ENCODE measurements at places on chromosomes 2 and 18. TPM values are rescaled to one million over a fixed set of nuclear protein-coding genes. Genes with fewer than 3 reads are reported as not detected.

DPYSL5 gene
- 0.74 TPM for total RNA-seq

DNA sequence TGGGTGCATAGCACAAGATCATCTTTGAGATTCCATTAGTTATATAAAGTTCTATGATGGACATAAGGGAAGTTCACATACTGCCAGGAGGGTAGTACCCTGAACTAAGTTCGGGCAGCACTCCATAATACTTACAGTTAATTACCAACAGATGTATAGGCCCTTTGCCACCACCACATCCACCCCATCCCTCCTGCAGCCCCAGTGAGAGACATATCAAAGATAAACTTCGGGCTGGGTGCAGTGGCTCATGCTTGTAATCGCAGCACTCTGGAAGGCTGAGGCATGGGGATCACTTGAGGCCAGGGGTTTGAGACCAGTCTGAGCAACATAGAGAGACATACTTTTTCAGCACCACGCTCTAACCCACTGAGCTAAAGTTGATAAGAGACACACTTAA, 46.4 kb upstream of the NPAS2 start:
- no peak for DNase-seq
- no peaks in the 10 kb centered on the region for H3K4me1 ChIP-seq
- H3K36me3 ChIP-seq = no peaks in the 10 kb centered on the region
- no peaks in the 10 kb centered on the region for H3K27me3 ChIP-seq
- H3K27ac ChIP-seq = no peak overlapping the region

ADD2 gene
- total RNA-seq = not detected

TDRD15 gene
- not detected for total RNA-seq

- H3K27me3 ChIP-seq = no peaks in the 10 kb centered on the region
- no peak for DNase-seq
- H3K4me1 ChIP-seq = peaks cover 17% of the 10 kb centered on the region
- no peak overlapping the region for H3K4me3 ChIP-seq
- H3K36me3 ChIP-seq = no peaks in the 10 kb centered on the region
Measured at GRCh38 chr2:163345795-163346573, 389.8 kb downstream of the FIGN start.

- no peak overlapping the region for H3K27ac ChIP-seq
- H3K36me3 ChIP-seq = peaks cover 12% of the 10 kb centered on the region
- H3K4me3 ChIP-seq = no peak overlapping the region
- DNase-seq = no peak
- H3K27me3 ChIP-seq = no peaks in the 10 kb centered on the region
Measured at GRCh38 chr2:162029287-162029901, 44.6 kb downstream of the DPP4 start.

CFAP65 gene
- total RNA-seq = 0.34 TPM

RPRM gene
- not detected for total RNA-seq

DNA sequence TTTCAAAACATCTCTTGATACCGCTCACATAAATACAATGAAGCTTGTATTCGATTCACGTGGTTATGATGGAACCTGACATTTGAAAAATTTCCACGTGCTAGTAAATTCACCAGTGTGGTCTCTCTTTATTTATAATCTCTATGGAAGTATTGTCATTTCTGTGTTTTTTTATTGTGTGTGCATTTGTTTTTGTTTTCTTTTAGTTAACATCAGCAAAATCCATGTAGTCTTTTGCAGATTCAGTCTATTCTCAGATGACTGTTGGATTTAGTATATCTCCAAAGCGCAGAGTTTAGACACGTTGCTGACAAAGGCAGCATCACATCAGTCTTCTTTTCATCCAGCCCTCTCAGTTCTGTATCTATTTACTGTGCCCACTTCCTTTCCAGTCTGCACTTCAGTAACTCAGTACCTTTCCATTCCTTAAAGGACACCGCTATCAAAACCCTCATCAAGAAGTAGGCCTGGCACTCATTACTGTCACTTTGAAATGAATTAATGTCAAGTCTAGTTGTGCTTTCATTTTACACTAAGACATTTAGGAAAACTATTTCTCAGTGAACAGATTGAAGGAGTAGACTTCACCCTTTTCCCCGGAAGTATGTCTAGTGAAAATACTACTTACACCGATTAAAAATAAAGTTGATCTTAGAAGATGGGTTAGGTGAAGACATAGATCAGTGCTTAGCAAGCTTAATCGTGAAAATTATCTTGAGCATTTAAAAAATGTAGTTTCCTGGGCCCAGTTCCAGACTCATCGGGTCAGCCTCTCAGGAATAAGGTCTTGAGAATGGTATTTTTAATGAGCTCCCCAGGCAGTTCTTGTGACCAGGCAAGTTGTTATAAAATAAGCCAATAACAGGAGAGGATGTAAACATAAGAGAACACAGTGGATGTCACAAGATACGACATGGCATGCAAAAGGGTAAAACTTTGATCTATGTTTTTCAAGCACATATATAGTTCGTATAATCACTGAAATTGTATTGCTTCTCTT, 506.8 kb upstream of the ZEB2 start:
- DNase-seq = no peak
- no peaks in the 10 kb centered on the region for H3K27me3 ChIP-seq
- no peaks in the 10 kb centered on the region for H3K36me3 ChIP-seq
- no peak overlapping the region for H3K27ac ChIP-seq

- no peak for DNase-seq
- H3K4me3 ChIP-seq = no peak overlapping the region
- no peaks in the 10 kb centered on the region for H3K4me1 ChIP-seq
- H3K27ac ChIP-seq = no peak overlapping the region
Measured at GRCh38 chr2:173493874-173494273, 139.2 kb downstream of the CDCA7 start.

- no peaks in the 10 kb centered on the region for H3K4me1 ChIP-seq
- H3K27me3 ChIP-seq = no peaks in the 10 kb centered on the region
- DNase-seq = no peak
Measured at GRCh38 chr2:45627911-45628310, 16.8 kb upstream of the SRBD1 start.

- peaks cover 25% of the 10 kb centered on the region for H3K4me1 ChIP-seq
- no peak for DNase-seq
Measured at GRCh38 chr2:42117923-42118753, 51.0 kb upstream of the EML4 start.

DNA sequence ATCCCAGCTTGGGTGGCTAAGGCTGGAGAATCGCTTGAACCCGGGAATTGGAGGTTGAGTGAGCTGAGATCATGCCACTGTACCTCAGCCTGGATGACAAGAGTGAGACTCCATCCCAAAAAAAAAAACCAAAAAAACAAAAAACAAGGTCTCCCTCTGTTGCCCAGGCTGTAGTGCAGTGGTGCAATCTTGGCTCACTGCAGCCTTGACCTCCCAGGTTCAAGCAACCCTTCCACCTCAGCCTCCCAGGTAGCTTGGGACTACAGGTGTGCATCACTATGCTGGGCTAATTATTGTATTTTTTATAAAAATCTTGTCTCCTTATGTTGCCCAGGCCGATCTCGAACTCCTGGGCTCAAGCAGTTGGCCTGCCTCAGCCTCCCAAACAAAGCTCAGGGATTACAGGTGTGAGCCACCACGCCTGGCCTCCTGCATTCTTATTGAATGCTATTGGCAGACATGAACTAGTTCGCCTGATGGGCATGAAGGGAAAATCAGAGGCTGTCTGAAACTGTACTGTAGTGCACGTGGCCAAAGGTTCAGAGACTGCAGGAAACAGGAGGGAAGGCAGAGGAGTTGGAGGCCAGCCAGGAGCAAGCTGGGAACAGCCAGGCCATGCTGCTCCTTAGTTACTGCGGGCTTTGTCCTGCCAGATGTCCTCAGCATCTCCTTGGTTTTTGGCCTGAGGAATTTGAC, 16.0 kb upstream of the ASXL2 start:
- H3K27me3 ChIP-seq = no peaks in the 10 kb centered on the region
- H3K4me1 ChIP-seq = no peaks in the 10 kb centered on the region
- no peak for DNase-seq
- H3K27ac ChIP-seq = no peak overlapping the region

DNA sequence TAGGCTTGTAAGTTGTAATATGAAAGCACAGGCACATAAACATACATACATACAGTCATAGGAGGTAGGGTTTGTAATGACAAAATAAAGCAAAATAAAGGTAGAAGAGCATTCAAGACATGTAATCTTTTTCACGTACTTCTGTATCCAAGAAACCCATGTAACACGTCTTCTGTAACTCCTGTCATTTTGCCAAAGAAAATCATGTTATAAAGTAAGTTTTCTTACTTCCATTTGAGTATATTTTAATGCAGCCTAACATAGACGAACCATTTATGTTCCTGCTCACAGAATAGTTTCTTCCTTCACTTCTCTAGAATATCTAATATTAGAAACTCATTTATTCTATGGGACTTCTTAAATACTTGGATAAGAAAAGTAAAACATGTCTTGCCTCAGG, 1884.0 kb upstream of the CELF4 start:
- H3K27me3 ChIP-seq = no peaks in the 10 kb centered on the region
- no peak overlapping the region for H3K4me3 ChIP-seq
- no peaks in the 10 kb centered on the region for H3K4me1 ChIP-seq
- no peak overlapping the region for H3K27ac ChIP-seq

- no peaks in the 10 kb centered on the region for H3K36me3 ChIP-seq
- no peak for DNase-seq
- H3K4me3 ChIP-seq = no peak overlapping the region
- H3K27ac ChIP-seq = no peak overlapping the region
- H3K27me3 ChIP-seq = no peaks in the 10 kb centered on the region
Measured at GRCh38 chr2:200993097-200993496, 29.6 kb upstream of the ORC2 start.

QPCT gene
- total RNA-seq = 4.7 TPM

- no peak for DNase-seq
- H3K27ac ChIP-seq = no peak overlapping the region
- H3K4me1 ChIP-seq = no peaks in the 10 kb centered on the region
- H3K27me3 ChIP-seq = no peaks in the 10 kb centered on the region
- H3K4me3 ChIP-seq = no peak overlapping the region
Measured at GRCh38 chr2:239055756-239056493, 208.0 kb downstream of the TWIST2 start.

COBLL1 gene
- 42.1 TPM for total RNA-seq

PLEK gene
- not detected for total RNA-seq

C2orf15 gene
- 11.3 TPM for total RNA-seq

DNA sequence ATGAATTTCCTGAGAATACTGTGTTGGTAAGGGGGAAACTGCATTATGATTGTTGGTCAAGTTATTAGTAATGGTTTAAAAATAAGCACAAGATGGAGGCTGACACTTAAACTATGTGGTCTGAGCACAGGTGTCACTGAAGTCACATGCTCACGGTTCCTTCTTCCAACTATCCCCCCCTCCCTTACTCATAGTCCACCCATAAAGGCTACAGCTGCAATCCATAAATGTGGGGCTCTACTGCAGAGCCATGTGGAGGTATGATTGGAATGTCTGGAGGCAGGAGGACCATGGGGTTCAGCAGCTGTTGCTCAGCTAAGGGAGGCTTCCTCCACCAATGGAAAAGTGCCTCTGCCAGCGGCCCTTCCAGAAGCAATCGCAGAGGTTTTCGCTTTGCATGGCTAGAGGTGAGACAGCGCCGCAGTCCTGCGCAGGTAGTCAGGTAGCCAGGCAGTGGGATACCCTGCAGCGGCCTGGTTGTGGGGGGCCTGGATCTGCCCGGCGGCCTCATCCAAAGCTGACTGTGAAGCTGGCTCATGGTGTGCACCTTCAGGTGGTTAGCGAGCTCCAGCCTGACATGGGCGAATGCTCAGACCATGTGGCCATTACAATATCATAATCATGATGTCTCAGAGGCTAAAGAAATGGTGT, 249.6 kb downstream of the DCDC2C start:
- H3K4me3 ChIP-seq = no peak overlapping the region
- DNase-seq = no peak
- H3K27me3 ChIP-seq = no peaks in the 10 kb centered on the region

All from Caco-2 (cell line).